ENCODE measurements at places on chromosomes 4 and X.

DNA sequence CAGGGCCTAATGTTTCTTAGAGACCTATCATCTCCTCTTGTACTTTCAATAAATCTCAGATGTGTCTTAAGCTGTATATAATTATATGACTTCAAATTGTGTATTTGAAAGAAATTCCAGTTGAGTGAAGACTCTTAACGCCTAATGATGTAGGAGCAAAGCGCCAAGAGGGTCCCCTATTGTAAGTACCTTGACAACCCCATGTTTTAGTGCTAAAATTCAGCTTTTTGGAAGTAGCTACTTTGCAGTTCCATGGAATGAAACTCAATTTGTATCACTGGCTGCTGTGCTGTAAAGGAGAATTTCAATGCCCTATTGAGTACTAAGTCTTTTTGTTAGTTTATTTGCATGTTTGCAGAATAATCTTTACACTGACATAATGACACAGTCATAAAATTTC, 1826.6 kb upstream of the AGA start:
- no peak for DNase-seq

GRCh38 chr4:97185233-97185632, 958.0 kb downstream of the STPG2 start:
- no peak for DNase-seq

- no peak for DNase-seq
Observed at GRCh38 chrX:41711021-41711667, 12.8 kb upstream of the GPR82 start.

DNA sequence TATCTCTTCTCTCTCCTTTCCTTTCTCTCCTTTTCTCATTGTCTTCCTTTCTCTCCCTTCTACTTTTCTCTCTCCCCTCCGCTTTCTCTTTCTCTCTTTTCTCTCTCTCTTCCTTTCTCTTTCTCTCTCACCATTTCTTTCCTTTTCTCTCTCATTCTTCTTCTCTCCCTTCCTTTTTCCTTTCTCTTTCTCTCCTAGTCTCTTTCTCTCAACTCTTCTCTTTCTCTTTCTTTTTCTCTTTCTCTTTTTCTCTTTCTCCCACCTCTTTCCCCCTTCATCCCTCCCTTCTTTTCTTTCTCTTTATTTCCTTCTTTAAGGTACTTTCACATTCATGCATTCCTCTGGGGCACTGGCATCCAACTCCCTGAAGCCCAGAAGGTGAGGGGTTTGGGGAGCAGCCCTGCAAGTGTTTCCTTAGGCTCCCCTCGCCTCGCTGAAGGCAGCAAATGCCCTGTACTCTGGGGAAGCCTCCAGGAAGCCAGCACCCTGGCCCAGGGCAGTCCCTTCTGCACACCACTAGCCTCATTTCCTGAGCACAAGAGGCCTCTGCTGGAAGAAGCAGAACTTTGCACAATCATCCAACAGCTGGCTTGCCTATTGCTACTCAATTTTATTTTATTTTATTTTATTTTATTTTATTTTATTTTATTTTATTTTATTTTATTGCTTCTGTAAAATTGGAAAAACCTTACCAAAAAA, 124.2 kb downstream of the NFKB1 start:
- DNase-seq = no peak

- DNase-seq = no peak
Observed at GRCh38 chr4:32672359-32672758, 1952.2 kb downstream of the PCDH7 start.

- no peak for DNase-seq
Observed at GRCh38 chr4:163941221-163941905, 446.9 kb downstream of the TMA16 start.

GRCh38 chr4:45345558-45345957, 619.2 kb upstream of the GNPDA2 start:
- no peak for DNase-seq
